ENCODE measurements at places on chromosomes 1 and 21.

DNA sequence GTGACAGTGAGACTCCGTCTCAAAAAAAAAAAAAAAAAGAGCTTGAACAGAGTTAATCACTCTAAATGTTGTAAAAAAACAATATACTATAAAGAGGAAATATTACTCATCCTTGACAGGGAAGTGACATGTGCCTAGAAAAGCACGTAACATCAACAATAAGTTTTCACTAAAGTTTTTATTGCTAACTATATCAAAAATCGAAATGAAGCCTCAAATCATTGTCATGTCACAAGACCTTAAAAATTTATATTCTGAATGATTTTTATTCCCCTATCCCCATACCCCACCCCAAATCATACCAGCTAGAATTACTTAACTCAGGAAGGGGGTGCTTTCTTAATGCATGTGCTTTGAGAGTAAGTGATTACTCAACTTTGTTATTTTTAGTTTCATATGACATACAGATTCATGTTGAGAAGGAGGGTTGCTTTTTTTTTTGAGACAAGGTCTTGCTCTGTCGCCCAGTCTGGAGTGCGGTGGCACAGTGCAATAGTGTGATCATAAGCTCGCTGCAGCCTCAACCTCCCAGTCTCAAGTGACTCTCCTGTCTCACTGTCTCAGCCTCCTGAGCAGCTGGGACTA is 53.6 kb upstream of the MUTYH start:
- DNase-seq: no peak

GRCh38 chr1:205013683-205014367 is 29.2 kb upstream of the CNTN2 start:
- peak; percentile 23 for DNase-seq

- no peak for DNase-seq
These were observed 2.3 kb downstream of the OR2L5 start for GRCh38 chr1:248015803-248016202.

DNA sequence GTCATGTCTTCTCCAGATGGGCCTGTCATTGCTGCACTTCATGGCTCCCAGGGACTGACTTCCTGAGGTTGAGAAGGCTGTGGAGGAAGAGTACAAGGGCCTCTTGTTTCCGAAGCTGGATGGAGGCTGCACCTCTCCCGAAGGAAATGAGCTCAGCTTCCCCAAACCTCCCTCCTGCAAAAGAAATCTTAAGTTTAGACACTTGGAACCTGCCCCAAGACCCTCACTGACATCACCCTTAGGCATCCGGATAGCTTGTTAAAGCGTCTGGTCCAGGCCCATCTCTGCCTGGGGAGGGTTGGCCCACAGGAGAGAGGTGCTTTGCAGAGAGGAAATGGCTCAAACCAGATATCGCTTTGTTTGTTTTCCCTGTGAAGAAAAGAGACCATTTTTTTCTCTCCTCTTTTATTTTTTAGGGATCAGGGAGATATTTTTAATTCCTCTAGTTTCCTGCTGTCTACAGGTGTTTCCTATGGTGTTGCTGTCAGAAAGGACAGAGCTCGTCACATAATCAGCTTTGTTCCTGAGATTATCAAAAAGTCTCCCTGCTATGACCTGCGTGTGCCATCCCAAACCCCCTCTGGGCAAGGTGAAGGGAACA is 25.0 kb downstream of the RCSD1 start:
- DNase-seq: no peak

GRCh38 chr1:168509875-168510791 is 33.7 kb downstream of the XCL2 start:
- no peak for DNase-seq

DNA sequence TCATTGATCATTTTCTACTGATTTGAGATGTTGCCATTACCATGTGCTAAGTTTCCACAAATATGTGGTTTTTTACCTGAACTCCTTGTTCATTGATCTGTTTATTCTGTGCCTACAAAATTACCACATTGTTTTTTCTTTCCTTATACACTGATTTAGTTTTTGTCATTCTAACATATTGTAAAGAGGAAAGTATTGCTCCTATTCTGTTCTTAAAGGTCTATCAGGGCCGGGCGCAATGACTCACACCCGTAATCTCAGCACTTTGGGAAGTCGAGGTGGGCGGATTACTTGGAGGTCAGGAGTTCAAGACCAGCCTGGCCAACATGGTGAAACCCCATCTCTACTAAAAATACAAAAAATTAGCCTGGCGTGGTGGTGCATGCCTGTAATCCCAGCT is 75.1 kb downstream of the CAMTA1 start:
- peak; percentile 41 for DNase-seq

DNA sequence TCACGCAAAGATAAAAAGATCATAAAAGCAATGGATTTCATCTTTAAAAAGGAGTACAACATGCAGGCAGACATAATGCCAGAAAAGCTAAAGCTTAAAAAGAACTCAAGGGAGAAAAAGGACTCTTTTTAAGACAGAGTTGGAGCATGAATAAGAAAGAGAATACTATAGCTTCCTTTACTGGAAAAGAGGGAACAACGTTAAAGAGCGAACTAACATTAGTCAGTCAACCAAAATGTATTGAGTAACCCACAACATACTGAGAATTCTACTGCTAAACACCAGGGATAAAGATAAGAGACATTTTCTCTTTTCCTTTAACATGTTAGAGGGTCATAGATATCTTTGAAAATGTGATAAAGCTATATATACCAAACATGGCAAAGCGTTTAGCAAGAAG is 182.0 kb downstream of the DUSP10 start:
- no peak for DNase-seq

GRCh38 chr1:171868217-171868803 is 27.0 kb downstream of the DNM3 start:
- peak; percentile 49 for DNase-seq

DNA sequence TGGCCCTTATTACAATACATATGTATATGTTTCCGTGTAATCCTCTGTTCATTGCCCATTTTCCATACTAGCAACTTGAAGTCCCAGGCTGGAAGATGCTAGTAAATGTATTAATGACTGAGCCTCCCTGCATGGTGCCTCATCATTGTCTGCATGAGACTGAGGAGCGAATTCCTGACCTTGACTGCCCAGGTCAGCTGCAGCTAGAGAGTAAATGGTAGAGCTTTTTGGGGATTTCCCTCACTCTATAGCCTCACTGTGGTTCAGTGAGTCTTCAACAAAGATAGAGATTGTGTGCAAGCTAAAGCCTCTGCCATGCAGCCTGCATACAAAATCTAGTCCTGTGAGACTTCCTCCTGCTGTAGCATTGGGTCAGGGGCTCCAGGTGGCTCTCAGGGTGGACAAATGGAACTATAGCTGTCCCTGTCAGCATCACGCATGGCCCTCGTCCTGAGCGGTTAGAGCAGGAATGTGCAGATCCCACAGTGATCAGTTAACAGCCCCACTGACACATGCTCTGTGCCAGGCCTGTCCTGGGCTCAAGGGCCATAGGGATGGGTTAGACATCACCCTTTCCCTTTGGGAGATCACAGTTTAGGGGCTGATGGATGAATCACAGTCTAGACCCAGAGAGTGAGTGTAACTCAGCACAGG is 741.7 kb downstream of the MATN1 start:
- DNase-seq: no peak

DNA sequence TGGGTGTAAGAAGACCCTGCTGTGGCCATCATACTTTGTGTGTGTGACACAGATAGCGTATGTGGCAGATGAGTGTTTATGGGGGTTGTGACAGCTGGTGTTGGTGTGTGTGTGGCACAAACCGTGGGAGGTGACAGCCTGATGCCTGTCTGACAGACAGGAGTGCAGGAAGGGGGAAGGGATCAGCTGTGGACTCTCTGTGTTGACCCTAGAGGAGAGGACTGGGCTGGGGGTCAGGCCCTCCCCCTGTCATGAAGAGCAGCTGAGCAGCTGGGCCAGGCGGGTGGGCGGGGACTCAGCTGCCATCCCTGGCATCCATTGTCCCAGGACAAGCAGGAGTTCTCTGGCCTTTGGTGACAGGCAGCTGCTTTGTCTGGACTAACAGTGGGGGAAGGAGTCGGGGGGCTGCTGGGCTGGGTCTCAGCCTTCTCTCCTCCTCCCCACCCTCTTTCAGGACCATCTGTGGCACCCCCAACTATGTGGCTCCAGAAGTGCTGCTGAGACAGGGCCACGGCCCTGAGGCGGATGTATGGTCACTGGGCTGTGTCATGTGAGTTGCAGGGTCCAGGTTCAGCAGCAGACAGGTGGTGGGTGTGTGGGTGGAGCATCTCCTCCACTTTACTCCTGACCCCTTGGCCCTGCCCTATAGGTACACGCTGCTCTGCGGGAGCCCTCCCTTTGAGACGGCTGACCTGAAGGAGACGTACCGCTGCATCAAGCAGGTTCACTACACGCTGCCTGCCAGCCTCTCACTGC is 2.3 kb downstream of the PLK3 start:
- no peak for DNase-seq

- peak; percentile 54 for DNase-seq
These were observed 8.0 kb downstream of the ELOA start for GRCh38 chr1:23751050-23751814.

- DNase-seq: no peak
These were observed 149.9 kb downstream of the GALNT2 start for GRCh38 chr1:230216896-230217295.

GRCh38 chr1:223242382-223242955 is 99.4 kb upstream of the TLR5 start:
- DNase-seq: no peak

DNA sequence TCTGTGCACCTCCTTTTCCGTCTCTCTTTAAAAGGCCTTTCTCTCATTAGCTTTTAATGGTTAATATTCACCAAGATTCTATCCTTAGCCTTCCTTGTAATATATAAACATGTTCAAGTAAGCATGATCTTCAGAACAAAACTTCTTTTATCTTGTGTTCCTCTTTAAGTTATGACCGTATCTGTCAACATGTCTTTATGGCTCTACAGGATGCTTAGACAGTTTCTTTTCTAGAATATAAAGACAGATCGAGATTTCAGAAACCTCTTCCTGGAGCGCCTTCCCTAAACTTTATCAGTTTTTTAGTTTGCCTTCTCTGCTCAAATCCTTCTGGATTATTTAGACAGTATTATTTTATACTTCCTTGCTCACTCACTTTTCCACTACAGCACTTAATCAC is 7.2 kb downstream of the RO60 start:
- DNase-seq: no peak

- peak; percentile 90 for DNase-seq
These were observed 10.3 kb upstream of the LMNA start for GRCh38 chr1:156104065-156104810.

Measured in mammary epithelial cell (primary cell).